ENCODE measurements at places on chromosomes 1 and 21.
A peak's percentile ranks its signal among the peaks of the same experiment; 100 is the strongest.

DNA sequence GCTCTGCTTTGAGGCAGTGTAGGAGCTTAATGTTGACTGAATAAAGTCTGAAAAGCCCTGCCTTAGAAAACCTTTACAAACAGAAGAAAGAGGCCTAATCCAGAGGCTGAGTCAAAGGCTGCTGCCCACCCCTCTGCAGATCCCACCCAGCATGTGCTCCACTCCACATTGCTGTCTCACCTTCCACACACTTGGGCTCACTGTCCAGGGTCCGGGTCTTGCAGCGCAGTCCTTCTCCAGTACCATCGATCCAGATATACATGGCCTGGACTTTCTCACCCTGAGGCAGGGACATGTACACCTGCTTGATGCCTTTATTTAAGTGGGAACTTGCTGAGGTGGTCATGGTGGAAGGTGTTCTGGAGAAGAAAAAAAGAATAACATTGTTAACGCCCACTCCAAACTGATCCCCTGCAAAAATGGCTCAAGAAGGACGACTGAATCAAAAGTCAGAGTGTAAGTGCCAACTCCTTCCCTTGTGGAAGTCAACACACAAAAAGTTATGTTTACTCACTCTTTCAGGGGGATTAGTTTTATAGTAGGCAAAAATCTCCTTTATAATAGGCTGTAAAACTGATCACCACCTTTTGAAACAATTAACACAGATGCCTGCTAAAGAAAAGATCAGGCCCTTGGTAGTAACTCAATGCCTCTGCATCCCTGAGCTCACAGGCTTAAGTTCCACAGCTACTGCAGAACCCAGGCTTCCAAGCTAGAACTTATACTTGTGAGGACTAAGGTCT is 3.0 kb downstream of the GLUL start:
- no peak for DNase-seq

- no peak for DNase-seq
Measured at GRCh38 chr1:35499652-35500176, 57.5 kb downstream of the KIAA0319L start.

- no peak for DNase-seq
Measured at GRCh38 chr1:202014060-202014459, 3.7 kb downstream of the ELF3 start.

DNA sequence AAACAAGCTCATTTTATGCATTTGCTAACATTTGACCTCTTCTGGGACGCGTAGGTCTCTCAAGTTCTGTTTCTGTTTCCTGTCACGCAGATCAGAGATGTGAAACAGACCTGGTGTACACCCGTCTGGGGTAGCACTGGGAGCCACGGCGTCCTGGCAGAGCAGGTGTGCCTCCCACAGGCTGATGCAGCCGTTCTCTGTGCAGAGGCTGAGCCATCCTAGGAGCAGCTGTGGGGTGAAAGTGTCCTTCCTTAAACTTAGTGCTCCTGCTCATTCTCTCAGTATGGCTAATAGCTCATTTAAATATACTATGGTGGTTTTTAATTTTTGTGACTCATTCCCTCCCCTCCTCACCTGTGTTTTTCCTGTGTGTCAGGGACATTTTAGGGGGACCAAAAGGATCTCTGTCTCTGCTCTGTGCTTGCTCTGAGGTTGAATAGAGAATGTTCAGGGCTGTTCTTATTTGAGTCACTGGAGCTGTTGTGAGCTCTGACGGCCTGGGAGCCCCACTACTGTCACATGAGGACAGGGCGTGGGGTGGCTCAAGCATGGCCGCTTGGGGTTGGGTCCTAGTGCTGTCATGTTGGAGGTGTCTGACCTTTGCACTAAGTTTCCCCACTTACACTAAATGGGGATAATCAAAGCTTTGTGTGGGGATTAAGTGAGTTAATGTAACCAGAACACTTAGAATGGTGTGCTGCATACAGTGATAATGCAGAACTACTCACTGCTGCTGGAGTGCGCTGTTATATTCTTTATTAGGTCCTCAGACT is 43.0 kb downstream of the GALNT2 start:
- DNase-seq, result no peak

DNA sequence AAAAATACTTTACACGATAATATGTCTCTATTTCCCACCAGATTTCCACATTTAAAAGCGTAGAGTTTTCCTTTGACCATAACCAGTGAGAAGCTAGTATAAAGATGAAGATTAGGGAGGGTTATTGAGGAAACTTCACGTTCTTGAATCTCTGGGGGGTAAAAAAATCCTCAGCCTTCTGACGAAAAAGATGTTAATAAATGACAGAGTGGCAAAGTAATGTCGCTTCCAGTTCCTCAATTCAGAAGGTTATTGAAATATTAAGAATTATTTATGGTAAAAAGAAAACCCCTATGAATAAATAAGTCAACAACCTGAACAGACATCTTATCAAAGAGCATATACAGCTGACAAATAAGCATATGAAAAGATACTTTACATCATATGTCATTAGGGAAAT is 241.0 kb downstream of the GPATCH2 start:
- DNase-seq, result no peak

DNA sequence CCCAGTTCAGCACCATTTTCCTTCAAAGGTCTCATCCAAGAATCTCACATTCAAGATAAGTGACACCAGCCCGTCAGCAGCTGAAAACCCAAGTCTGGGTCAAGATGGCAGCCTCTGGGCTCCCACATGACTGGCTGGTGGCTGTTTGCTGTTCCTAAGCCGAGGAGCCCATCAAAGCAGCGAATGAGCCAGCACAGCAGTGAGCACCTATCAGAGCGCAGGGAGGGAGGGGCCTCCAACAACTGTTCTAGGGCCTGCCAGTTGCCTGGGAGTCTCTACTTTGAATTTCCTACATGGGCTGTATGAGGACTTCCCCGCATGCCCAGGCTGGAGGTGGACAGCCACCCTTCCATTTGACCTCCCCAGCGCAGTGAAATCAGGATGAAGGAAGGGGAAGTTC is 102.7 kb downstream of the ADARB1 start:
- DNase-seq, result no peak

- no peak for DNase-seq
Measured at GRCh38 chr1:35807614-35808449, at the start of gene AGO4. Gene AGO4 (plus strand): TSS chr1:35808016. CDS start chr1:35808417, 401 bp downstream.

- DNase-seq, result no peak
Measured at GRCh38 chr1:41560931-41561330, 76.4 kb upstream of the EDN2 start.

DNA sequence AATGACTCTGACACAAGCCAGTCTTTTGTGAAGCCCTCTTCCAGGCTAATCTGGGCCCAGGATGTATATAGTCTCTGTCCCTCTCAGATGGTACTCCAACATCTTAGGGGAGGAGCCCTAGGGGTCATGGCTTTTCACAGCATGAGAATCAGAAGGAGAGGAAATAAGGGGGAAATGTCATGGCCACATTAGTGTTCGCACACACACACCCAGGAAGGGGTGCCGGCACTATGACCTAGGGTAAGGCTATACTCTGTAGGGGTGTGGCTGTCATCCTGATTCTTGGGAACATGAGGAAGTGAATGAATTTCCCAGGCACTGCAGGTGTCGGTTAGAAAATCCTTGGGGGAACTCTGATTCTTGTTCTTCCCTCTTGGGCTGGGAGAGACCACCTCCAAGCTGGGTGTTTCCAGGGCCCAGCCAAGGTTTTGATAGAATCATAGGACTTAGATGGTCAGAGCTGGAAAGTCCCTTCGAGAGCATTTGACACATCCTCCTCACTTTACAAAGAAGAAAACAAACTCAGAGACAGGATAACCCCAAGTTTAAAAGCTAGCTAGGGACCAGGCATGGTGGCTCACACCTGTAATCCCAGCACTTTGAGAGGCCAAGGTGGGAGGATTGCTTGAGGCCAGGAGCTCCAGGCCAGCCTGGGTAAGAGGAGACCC is 22.0 kb downstream of the GFI1 start:
- DNase-seq, result no peak

- no peak for DNase-seq
Measured at GRCh38 chr1:169103480-169103893, 3.0 kb upstream of the ATP1B1 start.

- DNase-seq, result no peak
Measured at GRCh38 chr1:203305809-203306088, 430 bp downstream of the BTG2 start.

- peak; percentile 37 for DNase-seq
Measured at GRCh38 chr1:221439008-221439746, 302.7 kb downstream of the DUSP10 start.

DNA sequence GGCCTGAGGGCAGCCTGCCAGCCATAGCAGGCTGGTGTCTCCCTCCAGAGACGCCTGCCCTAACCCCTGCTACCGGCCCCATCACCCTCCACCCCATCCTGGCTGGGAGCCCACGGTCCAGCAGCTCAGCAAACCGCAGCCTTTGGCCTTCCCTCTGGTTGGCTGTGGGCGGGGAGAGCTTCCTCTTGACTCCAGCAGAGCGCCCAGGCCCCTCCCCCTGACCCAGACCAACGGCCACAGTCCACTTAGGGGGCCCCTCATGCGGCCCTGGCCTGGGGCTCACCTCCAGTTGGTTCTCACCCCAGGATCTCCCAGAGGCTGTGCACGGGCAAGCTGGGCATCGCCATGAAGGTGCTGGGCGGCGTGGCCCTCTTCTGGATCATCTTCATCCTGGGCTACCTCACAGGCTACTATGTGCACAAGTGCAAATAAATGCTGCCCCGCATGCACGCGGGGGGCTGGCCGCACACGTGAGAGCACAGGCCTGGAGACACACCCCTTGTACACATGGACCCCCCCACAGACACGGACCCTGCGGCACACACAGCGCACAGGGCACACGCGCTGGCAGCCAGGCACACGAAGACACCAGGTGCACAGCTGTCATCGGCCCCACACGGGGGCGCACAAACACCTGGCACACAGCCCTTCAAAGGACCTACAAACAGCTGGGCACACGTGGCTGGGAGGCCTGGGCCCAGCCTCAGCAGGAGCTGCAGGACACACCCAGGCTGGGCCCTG is 3.1 kb downstream of the SMIM1 start:
- no peak for DNase-seq

DNA sequence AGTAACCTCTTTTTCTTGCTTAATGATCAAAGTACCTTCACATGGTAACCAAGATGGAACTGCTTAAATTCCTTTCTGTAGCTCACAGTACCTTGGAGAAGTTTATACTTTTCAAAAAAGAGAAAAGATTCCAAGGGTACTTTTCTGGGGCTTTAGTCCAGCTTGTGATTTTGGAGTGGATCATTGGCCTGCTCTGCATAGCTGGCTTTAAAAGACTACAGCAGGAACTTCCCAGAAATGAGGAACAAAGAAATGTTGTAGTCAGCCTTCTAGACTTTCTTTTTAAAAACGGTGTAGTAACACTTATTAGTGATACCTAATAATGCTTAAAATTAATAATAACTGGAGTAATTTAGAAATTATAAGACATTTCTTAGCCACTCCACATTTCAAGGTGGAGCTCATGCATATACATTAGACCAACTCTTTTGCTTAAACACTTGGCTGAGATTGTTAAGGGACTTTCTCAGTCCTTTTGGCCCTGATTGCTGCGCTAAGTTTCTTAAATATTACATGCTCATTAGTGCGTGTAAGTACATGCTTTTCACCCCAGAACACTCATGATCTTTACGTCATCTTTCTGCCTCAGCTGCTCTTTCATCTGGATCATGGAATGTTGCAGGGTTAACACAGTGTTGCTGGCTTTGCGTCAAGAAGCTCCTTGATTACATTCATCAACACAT is 57.3 kb downstream of the SDCCAG8 start:
- DNase-seq, result no peak

- DNase-seq, result no peak
Measured at GRCh38 chr1:22157359-22157966, 14.6 kb upstream of the WNT4 start.

- DNase-seq, result no peak
Measured at GRCh38 chr1:11767922-11768704, 6.1 kb downstream of the C1orf167 start.

- DNase-seq, result no peak
Measured at GRCh38 chr1:14500041-14500440, 98.4 kb upstream of the KAZN start.

DNA sequence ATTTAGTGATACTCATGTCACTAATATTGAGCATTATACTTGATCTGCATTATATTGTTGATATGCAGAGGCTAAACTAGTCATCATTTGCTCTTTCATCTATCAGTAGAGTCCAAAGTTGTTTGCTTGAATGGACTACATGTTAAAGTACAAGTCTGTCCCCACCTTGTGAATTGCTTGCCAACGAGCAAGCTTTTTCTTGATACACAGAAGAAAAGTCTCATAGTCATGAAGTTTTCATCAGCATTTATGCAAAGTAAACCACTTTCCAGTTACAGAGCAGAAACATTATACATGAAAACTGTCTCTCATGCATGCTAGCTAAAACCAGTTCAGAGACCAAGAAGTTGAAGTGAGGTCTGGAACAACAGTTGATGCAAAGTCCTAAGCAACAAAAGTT is 13.0 kb downstream of the SFPQ start:
- DNase-seq, result no peak

DNA sequence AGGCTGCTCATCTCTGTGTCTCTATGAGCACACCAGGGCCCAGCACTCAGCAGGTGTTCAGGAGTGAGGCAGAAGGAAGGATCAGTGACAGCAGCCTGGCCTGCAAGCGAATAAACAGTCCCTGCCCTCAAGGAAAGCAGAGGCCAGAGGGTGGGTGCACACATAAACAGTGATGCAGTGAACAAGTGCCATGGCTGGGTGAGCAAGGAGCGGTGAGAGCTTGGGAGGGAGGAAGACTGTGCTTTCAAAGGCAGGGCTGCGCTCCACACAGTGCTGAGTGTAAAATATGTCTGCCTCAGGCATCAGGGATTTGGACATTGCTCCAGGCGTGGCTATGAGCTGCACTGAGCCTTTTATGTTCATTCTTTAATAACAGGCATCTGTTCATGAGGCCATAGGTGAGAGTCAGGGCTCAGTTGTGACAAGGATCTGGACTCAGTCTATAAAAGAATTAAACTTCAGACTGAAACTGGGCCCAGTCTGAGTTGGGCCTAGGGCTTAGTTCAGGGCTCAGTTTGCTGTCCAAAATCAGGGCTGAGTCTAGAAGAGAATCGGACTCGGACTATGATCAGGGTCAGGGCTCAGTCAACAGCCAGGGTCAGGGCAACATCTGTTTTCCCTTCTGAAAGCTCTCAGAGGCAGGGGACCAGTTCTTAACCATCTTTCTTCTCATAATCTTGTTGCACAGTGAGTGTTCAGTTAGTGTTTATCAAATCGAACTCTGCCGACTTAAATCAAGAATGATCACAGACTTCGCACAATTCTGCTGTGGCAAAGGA is 213.7 kb downstream of the FOXD2 start:
- no peak for DNase-seq

- no peak for DNase-seq
Measured at GRCh38 chr1:111241797-111242196, 14.3 kb downstream of the CHI3L2 start.
